ENCODE measurements at places on chromosomes 7 and 10.
A peak's percentile ranks its signal among the peaks of the same experiment; 100 is the strongest.

DNA sequence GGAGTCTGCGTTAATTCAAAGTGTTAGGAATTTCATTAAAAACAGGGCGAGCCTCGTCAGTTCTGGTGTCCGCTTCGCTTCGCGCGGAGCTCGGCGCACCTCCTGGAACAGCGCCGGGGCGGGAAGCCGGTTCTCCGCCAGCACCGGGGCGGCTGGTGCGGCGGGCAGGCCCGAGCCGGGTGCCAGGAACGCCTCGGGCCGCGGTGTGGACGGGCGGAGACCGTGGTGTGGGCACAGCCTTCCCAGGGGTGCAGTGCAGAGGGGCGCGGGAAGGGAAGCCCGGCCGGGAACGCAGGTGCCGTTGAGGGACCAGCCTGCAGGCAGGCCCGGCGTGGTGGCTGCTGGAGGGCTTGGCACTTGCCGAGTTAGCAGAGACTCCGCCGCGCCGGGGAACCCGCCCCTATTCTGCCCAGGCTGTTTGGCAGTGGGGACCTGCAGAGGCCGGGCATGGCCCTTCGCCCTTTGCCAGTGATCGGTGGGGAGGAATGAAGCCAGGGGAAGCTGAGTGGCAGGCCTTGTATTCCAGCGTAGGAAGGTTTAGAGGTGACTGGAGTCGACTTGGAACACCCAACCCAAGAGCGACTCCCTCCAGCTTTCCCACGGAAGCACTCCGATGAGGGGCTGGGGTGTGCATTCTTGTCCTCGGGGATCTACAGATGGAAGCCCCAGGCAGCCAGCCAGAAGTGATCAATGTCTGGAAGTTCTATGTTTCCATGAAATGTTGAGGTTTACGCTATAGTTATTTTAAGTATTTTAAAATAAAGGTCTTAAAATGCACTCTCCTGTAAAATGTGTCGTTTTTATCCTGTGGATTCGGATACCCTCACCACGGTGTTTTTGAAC, 945 bp upstream of the RHEB start:
- DNase-seq, result peak; percentile 15

DNA sequence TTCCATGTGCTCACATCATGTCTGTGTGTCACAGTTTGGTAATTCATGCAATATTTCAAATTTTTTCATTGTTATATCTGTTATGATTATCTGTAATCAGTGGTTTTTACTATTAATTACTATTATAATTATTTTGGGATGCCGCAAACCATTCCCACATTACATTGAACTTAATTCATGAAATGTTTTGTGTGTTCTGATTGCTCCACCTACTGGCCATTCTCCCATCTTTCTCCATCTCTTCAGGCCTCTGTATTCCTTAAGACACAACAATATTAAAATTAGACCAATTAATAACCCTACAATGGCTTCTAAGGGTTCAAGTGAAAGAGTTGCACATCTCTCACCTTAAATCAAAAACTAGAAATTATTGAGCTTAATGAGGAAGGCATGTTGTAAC, 398.5 kb downstream of the PCDH15 start:
- no peak for DNase-seq

- DNase-seq, result no peak
Observed at GRCh38 chr10:29925771-29926692, 133.4 kb downstream of the JCAD start.

GRCh38 chr10:7484456-7485243, 73.8 kb upstream of the SFMBT2 start:
- DNase-seq, result peak; percentile 19

- no peak for DNase-seq
Observed at GRCh38 chr10:70328967-70329366, 45.2 kb upstream of the NPFFR1 start.

DNA sequence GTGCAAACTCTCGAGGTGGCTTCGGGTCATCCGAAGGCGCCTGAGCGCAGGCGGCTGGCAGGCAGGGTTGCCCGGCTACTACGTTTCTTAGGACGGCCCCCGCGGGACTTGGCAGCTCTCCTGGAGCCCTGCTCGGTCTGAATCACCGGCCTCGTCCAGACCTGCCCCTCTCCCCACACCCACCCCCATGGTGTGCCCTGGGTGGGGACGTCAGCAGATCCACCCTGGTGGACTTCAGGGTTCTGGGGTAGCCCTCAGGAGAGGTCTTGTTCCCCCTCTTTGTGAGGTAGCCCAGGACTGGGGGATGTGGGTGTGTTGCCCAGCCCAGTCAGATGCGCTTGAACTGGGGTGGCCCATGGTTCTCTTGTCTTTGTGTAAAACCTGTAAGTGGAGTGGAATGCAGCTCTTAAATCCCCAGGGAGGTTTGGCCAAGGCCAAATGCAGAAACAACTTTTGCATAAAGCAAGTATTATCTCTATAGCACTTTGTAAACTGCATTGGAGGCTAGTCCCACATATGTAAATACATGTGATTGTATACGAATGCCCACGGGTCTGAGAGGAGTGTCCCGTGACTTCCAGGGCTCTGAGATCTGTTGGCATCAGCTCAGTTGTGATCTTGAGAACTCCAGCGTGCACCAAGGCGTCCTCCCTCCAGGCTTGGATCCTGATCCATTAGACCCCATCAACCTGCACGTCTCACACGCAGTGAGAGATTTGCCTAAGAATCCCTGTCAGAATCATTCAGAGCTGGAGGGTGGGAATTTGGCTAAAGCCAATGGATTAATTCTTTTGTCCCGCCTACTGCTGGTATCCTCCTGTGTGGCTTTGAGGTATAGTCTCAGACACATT, 1.8 kb downstream of the PFKFB3 start:
- DNase-seq, result no peak

DNA sequence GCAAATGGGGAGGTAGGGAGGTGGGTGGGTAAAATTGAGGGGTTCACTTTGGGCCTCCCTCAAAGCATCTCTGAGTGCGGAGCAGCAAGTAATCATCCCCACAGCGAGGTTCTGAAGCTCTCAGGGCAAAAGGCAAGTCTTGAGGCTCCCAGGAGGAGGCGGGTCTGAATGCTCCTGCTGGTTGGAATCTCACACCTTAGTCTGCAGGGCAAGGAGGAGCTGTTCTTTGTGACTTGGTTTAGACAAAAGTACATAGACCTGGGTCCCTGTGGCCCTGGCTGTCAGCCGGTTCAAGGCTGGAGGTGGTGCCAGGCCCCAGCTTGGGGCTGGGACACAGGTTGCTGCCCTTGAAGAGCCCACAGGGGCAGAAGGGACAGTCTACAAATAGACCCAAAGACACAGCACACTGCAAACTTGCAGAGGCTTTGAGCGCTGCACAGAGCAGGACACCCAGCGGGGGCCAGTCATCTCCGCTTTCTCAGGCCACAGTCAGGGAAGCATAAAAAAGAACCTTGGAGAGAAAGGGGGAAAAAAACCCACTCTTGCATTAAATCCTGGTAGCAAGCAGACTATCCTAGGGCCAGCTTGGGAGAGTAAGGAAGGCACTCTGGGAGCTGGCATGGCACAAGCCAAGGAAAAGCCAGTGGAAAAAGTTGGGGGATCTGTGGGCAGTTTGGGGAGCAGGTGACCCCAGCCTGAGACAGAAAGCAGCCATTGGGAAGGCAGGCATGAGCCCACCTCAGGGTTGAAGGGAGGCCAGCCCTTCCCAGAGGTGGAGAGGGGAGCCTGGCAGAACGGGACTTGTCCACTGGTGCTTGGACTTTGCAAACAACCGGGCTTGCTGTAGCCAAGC, 926 bp upstream of the C10orf71 start:
- no peak for DNase-seq

- DNase-seq, result no peak
Observed at GRCh38 chr7:133670250-133670649, 417.4 kb downstream of the EXOC4 start.

GRCh38 chr7:49670991-49671390, 102.4 kb upstream of the VWC2 start:
- DNase-seq, result no peak

DNA sequence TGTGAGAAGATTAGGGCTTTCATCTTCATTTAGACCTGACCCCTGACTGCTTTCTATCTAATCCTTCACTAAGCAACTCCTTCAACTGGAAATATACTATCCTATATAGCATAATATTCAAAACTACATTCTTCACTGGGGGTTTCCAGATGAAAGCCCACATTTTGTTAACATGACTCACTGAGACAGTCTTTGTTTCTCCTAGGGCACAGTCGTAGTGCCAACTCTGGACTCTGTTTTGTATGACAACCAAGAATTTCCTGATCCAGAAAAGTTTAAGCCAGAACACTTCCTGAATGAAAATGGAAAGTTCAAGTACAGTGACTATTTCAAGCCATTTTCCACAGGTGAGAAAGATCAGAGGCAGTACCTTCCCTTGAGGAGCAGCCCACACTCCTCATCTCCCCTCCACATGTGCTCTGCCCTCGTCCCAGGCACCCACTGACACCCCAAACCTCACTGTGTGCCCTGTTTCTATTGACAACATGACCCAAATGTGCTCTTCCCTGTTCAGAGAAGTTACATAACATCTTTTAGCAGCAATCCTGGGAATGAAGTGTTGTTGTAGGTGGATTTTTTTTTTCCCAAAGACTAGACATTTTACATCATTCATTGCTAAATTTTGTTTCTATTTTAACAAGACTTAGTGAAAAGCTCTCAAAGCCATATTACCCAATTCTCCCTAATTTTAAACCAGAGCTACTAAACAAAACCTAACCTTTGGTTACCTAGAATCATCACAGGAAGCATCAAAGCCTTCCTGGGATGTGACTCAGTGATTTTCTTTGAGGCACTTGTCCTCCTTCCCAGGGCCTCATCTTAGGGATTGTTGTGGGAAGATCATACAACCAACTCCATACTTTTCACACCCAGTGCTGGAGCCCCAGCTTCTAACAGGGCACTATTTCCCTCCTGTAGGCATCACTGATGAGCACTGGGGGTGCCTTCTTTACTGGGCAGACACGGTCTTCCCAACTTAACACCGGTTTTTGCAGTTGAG, 10.7 kb downstream of the CYP2E1 start:
- DNase-seq, result no peak

DNA sequence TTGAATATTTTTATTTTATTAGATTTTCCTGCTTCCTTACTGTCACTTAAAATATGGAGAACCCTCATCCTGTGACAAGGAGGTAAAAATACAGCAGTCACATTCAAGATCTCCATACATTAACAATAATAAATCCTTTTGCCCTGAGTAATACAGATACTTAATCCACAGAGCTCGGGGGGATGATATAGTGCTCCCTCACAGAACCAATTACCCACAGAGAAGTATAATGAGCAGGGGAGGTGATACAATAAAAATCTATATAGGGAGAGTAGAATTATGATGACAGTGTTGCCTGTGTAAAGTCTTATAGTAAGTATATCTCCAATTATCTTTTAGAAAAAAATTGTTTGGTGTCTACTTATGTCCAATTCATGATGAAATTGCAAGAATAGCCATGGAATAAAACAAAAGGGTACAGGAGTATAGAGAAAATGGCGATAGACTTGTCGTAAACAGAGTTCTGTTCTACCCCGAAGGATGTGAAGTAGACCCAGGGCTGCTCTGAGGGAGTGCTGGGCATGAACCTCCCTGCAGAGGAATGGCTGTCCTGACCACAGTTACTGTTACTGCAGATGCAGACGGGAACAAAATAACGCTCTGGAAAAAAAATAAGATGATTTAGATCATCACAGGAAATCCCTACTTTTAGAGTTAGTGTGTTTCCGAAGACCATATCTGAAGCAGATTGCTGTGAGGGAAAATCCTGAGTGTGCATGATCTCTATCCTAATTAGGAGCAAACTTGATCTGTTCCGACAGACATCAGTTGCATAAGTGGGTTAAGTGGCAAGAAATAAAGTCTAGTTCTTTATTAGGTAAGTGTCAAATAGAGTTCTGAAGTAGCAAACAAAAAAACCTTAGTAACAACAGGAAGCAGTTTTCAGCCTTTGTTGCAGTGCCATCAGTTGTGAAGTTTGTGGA, 123.7 kb downstream of the KAT6B start:
- no peak for DNase-seq

GRCh38 chr7:139655305-139655704, 122.5 kb downstream of the HIPK2 start:
- no peak for DNase-seq

DNA sequence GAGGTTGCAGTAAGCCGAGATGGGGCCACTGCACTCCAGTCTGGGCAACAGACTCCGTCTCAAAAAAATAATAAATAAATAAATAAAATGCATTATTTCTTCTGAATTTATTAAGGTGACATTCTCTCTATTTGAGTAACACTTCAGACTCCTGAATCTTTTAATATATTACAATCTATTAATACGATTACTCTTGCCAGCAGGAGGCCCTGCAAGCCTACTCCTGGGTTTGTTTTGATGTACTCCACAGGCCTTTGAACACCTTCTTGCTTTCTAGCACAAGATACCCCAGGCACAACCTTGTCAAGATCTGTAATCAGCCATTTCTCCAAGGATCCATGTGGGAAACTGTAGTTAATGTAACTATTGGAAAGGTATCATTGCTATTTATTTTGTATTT, 63.5 kb downstream of the COBL start:
- no peak for DNase-seq

GRCh38 chr7:23405240-23405618, 65.1 kb downstream of the IGF2BP3 start:
- DNase-seq, result no peak
